ENCODE measurements at places on chromosomes 3 and 15.

DNA sequence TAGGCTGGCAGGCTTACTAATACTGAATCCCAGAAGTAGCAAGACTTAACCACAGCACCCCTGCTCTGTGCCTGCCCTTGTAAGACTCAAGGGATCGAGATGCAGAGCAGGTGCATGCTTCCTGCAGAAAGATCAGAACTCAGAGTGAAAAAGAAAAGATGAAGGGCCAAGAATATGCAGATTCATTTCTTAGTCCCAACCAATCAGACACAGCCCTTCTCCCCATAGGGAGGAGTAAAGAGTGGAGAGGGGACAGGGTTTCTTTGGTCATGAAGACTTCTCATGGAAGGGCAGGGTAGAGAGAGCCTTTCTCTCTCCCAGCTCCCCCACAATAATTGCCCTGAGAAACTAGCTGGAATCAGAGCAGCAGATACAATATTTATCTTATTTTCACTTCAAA is 105.6 kb upstream of the MB21D2 start:
- DNase-seq, result no peak

- no peak for DNase-seq
Observed at GRCh38 chr3:146020969-146021368, 140.0 kb downstream of the PLOD2 start.

DNA sequence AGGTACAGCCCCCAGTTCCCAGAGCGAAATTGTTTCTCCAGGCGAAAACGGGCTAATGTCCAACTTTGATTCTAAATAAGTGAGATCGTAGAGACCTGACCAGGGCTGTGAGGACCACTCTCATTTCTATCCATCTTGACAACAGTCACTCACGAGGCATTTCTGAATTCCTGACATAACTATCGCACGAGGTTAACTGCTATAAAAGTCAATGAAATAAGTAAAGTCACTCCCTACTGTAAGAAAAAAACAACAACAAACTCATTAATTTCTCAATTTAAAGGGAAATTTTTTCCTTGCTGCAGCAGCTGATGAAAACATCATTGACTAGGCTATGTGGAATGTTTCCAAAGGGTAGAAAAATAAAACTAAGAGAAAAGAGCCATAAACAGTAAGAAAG is 69.1 kb downstream of the GREM1 start:
- no peak for DNase-seq

DNA sequence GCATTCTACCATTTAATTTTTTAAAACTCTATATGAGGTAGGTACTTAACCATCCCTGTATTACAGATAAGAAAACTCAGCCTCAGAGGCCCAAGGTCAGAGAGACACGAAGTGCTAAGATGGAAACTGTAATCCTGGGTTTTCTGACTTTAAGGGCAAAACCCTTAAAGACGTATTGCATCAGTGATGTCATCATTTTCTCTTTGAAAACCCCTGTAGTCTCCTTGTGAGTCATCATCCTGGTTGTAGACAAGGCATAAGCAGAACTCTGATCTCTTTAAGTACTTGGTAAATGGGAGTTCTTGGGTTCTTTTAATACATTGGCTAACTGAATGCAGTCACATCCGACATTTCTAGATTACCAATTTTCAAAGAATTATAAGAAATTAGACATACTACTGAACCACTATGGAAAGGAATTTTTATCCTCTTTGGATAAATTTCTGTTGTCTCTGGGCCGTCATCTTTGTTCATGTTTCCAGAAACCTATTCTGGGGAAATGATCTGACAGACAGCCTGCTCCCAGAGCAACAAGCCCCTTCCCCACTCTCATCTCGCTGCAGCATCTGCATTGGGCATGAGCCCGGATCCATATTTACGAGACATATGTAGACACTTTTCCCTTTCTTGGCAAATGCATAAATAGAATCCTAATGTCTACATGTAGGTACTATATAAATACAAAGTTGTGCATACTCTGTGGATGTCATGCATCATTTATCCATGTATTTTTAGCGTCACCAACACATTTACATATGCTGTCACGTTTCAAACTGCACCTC is 48.7 kb upstream of the MDFIC2 start:
- DNase-seq, result no peak

- DNase-seq, result no peak
Observed at GRCh38 chr3:30357897-30358296, 248.5 kb upstream of the TGFBR2 start.

DNA sequence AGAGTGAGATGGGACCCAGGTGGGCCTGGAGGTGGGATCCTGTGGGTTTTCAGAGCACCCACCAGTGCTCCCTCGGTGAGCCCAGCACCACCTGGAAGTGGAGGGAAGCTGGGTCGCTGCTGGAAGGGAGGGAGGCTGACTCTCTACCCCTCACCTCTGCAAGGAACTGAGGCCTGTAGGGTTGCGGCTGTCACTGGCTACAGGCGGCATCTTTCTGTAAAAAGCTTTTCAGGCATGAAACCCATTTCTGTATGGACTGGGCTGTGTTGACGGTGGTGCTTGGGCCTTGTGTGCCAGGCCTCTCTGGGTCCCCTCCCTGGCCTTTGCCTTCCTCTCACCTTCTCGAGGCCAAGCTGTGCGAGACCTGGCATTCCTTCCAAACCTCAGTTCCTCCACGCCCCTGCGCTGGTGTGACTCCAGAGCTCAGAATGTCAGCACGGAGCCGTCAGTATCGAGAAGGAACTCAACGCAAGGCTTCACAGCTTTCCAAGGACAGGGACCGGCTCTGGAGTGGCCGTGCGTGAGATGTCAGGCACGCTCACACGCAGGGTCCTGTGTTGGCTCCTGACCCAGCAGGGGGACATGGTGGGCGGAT is 16.6 kb downstream of the ABTB1 start:
- DNase-seq, result no peak

GRCh38 chr15:96351761-96352603 is 21.5 kb downstream of the NR2F2 start:
- DNase-seq, result no peak
